ENCODE measurements at places on chromosomes 12 and 14.

DNA sequence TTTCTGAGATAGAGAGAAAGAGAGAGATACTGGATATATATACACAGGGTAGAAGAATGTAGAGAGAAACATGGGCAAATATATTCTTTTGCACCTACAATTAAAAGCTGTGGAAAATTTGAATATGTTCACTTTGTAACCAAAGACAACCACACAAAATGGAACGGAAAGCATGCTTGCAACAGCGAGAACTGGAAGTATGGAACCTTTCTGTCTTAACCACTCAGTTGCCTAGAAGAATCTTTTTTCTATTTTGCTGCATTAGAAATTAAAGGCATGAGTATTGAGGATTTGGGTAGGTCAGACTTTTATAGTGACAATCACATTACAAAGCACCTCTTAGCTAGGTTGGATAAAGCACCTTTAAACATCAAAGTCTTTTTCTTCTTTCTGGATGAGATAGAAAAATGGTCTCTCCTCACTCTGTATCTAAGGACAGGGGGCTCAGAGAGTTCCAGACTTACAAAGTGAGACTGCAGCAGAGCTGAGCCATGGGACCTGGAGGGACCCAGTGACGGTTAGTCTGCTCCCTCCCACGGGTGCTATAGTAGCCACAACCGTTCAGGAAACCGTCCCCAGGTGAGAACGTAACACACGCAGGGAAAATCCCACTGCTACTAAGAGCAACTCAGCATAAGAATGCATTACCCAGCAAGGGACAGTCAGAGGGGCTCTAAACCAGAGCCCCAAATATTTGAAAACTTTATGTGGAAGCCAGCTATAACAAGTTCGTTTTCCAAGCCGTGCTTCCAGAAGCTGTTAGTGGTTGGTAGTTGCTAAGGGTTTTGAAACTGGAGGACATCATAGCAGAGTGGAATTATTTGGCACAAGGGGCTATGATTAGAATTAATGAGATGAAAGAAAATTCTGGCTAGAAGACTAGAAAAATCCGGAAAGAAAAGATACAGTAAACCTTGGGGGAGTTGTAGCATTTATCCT, 97.1 kb downstream of the DAD1 start:
- DNase-seq = no peak

- DNase-seq = no peak
Measured at GRCh38 chr12:109621211-109621694, 47.7 kb downstream of the MVK start.

DNA sequence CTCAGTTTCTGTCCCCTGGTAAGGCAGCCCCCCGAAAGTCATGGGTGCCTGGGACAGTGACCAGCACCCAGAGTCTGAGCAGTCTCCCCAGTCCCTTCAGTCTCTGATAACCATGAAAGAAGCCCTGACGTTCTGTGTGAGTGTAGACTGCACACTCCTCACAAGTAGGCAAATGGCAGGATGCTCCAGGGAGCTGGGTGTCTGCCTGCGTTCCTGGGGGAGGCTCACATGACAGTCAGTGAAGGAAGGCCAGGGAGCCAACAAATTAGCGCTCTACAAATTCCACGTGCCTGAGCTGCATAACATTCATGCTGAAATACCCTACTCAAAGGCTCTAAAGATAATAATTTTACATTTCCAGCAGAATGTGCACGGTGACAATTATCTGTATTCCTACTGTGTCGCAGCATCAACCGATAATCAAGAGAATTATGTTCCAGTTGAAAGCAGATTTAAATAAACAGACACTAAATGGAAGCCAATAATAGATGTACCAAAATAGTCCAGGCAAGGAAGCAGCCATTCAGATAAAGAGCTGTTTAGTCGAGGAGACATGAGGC, 56.3 kb downstream of the ASCL1 start:
- no peak for DNase-seq

- no peak for DNase-seq
Measured at GRCh38 chr12:22797701-22798100, 172.7 kb downstream of the ETNK1 start.

DNA sequence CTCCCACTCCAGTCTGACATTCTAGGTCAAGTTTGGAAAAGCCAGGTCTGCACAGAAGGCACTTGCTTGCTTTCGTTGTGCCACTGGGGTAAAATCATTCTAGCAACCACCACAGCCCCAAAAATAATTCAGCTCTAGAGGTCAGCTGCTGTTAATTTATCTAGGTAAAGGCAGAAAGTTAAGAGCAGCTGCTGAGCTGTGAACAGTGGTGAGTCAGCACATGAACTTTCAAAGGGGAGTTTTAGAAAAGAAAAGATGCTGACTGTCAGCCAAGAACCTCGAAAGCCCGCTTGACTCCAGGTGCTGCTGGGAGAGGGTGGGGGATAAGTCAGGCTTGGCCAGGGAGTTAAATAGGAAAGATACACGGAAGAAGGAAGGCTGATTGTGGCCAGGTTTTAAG, 12.7 kb downstream of the CCDC197 start:
- no peak for DNase-seq

- DNase-seq = no peak
Measured at GRCh38 chr12:109545826-109546225, 27.5 kb downstream of the MMAB start.

GRCh38 chr12:55742719-55743405, at the start of gene GDF11:
Gene GDF11, plus strand, starts transcription at chr12:55743122. Its CDS starts 195 bp downstream, at chr12:55743317.
- DNase-seq = peak; percentile 76

DNA sequence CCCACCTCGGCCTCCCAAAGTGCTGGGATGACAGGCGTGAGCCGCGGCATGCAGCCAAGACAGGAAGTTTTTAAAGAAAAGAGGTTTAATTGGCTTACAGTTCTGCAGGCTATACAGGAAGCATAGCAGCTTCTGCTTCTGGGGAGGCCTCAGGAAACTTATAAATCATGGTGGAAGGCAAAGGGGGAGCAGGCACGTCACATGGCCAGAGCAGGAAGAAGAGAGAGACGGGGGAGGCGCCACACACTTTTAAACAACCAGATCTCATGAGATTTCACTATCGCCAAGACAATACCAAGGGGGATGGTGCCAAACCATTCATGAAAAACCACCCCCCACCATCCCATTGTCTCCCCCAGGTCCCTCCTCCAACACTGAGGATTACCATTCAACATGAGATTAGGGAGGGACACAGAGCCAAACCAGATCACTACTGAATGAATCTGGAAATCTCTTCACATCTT, 14.1 kb downstream of the CCDC63 start:
- DNase-seq = no peak

DNA sequence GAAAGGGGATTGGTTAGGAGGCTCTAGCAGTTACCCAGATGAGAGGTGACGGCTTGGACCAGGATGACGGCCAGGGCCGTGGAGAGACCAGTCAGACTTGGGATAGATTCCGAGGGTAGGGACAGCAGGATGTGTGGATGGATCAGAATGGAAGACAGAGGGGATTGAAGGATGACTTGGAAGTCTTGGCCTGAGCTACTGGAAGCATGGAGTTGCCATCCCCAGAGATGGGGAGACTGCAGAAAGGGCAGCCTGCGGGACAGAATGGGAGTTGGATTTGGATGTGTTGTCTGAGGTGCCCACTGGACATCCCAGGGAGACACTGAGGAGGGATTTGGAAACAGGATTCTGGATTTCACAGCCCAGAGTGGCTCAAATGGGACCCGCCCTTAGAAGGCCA, 102.3 kb downstream of the CALM1 start:
- no peak for DNase-seq

DNA sequence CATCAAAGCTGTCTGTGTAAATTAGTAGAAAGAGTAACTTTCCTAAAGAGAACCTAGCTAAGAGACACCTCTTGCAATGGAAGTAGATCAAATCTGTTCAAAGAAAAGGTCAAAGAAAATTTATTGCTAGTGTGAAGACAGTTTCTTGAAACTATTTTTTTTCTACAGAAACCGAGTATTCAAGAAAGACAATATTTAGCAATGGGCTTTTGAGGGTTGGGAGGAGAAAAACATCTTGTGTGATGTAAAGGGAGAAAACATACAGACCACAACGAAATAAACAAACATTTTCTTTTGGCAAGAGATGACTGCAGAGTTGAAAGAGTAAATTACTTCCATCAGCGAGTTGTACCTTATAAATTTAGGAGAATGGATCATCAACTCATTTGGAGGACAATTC, 24.4 kb downstream of the NKX2-1 start:
- no peak for DNase-seq

Measured in neural crest cell (in vitro differentiated cells).